Activated CD8-positive, alpha-beta memory T cell treated with anti-CD3 and anti-CD28 coated beads for 48 hours (primary cell): ENCODE measurements at places on chromosomes 7 and 10.

DNA sequence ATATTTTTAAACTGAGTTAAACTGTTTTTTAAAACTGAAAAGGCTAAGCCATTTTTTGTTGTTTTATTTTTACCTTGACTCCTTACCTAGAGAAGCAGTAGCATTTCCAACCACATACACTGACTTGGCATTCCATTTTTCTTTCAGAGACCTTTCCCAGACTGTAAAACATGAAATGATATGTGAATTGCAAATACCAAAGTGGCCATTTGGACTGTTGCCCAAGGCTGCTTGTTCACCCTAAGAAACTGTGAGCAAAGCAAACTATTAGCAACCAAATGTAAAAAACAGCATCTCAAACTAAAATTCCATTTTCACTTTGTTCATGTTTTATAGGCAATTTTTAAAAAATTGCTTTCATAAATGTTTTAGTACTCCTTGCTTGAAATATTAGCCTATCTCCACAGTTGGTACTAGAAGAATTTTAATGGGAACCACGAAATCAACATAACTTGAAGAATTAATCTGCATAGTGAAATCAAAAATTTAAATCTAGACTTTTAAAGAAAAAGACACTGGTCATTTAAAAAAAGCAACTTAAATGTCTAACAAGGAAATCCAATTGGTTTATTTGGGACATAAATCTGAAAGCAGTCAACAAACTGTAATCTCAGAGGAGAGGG lies 10.8 kb downstream of the UROS start:
- DNase-seq = no peak

- DNase-seq = no peak
These were observed 38.2 kb downstream of the HK1 start for GRCh38 chr10:69316313-69317059.

DNA sequence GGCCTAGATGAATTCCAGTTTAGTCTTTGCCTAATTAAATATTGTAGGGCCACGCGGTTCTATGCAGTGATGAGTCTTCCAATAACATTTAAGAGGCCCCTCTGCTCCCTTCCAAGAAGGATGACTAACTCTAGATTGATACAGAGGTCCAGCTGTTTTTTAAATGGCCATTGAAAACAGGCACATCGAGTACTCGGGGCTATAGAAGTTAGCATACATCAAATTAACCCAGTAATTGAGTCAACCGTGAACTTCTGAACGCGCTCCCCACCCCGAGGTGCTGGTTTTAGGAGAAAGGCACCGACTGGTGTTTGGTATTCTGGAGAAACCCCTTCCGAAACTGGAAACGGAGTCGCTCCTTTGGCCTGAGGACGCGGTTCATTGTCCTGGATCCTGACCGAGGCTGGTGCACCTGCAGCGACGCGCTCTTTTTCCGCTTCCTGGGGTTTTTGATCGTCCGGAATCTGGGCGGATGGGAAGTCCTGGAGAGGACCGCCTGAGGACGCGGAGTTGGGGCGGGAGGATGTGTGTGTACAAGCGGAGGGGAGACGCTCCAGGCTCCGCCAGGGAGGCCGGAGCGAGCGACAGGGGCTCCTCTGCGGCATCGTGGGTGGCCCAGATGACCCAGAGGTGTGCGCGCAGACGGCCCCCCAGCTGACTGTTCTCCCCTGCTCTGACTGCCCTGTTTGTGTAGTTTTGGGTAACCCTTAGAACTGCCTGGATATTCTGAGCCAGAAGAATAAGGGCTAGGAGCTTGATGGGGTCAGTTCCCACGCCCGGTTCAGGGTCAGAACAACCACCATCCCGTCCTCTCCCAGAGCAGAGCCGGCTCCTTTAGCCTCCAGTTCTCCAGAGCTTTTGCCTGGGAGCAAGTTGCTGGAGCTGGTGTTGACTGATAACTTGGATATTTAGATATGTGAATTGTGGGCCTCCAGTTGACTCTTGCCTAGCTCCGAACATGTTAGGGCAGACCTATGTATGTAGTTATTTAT lies 711 bp downstream of the FAM221A start:
- DNase-seq = no peak

- DNase-seq = no peak
These were observed 31.7 kb upstream of the ELMO1 start for GRCh38 chr7:37480041-37481031.

DNA sequence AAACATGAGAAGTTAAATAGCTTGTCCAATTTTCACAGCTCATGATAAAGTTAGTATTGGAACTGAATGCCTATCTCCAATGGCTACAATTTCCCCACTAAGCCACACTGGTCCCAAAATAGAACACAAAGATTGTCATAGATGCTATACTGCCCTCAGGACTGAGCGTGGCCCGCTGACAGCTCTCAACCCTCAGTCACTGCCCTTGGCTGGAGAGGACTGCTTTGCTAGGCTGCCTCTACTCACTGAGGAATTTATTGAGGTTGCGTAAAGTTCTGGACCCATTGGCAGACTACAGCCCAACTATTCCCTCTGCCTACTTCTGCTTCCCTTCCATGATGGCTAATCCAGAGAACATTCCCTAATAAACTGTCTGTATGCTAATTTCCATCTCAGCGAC lies 165.5 kb upstream of the BET1 start:
- no peak for DNase-seq
